Activated CD4-positive, CD25-positive, alpha-beta regulatory T cell treated with anti-CD3 and anti-CD28 coated beads, Interleukin-2, amount 50 U/mL, for 24 hours (primary cell): ENCODE measurements at places on chromosomes 5 and 9.

- ATAC-seq: peak; percentile 89
Observed at GRCh38 chr5:75566710-75567309, 44.4 kb upstream of the ANKDD1B start.

DNA sequence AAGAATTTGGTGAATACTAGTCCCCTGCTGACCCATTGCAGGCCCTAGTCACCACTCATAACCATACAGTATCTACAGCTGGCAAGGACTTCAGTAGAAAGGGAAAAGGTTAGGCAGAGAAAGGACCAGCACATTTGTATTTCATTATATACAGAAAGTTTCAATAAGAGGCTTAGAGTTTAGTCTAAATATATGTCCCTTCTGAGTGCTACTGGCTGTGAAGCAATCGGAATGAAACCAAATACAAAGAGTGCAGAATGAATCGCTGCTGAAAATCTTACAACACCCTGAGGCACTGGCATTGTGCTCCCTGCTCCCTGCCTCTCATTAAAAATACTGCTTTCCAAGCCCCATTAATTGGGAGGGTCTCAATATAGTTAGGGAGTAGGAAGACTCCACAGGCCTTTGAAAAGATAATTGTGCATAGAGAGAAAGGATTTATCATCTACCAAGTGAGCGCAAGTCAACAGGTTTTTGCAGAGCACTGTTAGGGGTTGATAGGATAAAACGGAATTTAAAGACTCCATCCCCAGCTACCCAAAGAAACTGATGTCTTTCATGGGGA, 110.8 kb downstream of the SLC1A3 start:
- no peak for ATAC-seq

DNA sequence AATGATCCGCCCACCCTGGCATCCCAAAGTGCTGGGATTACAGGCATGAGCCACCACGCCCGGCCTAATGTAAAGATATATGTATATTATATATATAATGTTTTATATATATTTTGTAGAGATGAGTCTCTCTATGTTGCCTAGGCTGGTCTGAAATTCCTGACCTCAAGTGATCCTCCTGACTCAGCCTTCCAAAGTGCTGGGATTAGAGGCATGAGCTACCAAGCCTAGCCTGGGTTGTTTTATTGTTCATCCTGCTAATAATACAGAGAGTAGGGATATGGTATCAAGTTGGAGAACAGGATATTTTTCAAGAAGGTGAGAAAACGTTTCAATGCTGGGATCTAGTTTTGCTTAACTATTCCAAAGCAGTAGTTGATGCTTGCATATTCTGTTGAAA, 2.9 kb downstream of the SEC24A start:
- no peak for ATAC-seq

DNA sequence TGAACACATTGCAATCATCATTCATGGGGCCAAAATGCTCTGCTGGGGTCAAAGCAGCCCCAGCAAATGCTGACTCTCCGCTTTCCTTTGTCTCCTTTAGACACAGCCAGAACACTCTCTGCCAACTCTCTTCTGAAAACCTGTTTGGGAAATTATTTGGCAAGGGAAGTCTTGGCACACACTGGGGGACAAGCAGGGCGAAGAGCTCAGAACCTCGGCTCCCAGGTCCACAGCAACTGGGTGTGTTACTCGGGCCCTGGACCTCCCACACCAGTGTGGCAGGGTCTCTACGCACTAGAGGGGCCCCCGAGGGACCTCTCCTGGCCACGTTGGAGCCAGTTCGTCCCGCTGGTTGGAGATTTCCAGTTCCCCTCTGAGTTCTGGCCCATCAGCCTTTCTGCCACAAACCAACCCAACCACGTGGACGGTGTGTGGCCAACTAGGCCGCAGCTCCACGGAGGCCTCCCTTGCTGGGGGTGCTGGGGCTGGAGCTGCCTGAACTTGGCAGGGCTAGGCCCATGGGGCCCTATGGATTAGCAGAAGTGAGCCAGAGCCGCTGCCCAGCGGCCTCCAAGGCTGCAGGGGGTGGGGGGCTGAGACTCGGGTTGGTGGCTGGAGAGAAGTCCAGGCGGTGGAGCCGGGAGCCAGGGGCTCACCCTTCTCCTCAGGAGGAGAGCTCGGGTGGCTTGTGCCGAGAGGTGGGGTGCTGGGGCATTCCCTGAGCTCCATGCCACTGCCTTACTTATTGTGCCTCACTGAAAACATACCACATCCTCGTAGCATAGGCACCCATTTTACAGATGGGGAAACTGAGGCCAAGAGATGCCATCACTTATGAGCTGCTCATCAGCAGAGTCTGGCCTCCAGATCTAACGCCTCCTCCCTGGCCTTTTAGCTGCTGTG, 46.8 kb upstream of the RNU6ATAC start:
- ATAC-seq: no peak

GRCh38 chr9:86389628-86390027, 35.4 kb upstream of the TUT7 start:
- ATAC-seq: no peak

- ATAC-seq: no peak
Observed at GRCh38 chr5:149389552-149390495, 10.7 kb upstream of the IL17B start.
